ENCODE measurements at places on chromosomes 1 and 21.

DNA sequence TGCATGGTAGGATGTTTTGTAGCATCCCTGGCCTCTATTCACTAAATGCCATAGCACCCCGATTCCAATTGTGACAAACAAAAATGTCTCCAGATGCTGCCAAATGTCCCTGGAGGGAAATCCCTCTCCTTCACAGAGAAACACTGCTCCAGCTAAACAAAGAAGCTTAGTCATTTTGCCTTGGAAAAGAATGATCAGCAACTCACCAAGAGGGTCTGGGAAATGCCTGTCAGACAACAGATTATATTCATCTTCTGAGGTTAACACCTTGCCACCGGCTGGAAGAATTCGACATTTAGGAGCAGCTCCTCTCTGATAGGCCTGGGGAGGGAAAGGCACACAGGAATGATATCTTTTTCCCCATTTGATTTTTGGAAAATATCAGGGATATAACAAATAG, 84.4 kb downstream of the NIBAN1 start:
- no peak for DNase-seq

DNA sequence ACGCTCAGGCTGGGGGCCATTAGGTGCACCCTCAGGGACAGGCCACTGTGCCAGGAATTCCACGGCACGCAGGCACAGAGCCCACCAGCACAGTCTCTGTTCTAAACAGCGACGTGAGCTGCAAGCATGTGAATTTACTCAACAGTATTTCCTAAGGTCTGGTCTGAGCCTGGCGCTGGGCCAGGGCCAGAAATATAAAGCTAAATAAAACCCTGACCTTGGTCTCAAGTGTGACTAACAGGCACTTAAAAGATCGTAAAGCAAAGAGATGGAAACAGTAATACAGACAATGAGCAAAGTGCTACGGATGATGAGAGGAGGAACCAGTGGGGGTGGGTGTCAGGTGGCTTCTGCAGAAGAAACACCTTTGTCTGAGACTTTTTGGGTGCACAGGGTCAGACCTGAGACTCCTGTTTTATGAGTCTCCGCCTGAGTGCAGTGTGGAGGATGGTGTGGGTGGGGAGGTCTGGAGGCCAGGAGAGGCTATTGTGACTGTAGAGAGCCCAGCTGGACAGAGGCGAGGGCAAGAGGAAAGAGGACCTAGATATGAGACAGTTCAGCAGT, 53.4 kb upstream of the EDN2 start:
- DNase-seq: peak; percentile 63

DNA sequence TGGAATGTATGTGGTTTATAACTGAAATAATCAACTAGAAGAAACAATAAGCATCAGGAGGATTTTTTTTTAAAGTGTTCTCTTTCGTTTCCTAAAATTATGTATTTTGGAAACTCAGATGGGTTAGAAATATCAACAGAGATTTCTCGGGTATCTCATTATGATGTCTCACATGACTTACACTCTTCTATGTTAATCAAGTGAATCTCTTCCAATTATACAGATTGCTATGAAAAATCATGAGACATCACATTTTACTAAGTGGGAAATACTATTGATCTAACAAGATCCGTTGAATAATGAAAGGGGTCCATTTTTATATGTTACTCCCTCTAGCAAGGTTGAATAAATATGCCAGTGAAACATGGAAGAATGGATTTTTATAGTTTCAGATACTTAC, 54.7 kb upstream of the NRIP1 start:
- DNase-seq: no peak

DNA sequence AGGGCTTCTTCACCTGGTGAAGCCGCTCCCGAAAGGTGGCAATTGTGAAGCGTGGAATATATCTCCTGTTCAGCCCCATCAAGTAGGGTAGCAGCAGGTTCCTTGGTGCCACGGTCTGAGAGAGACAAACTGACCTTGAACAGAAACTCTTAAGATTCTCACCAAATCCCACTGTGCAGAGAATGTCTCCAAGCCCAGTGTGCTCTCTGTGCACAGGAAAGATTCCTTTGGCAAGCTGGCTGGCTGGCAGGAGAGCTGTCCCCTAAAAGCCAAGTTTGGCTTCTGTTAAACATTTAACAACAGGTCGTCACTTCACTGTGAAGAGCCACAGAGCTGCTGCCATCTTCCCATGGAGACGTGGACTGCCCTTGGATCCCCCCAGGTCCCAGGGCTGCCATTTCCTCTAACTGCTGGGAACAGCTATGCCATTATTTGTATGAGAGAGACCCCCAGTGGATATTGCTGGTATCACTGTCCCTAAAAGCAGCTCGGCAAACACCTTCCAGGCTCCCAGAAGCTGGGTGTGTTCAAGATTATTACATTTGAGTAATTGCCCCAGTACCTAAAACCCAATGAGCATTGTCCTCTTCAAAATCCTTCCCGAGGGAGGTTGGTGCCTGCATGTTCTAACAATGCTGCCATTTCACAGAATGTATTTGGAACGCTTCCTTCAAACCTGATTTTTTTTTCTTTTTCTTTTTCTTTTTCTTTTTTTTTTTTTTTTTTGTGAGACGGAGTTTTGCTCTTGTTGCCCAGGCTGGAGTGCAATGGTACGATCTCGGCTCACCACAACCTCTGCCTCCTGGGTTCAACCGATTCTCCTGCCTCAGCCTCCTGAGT, 71.8 kb downstream of the CD58 start:
- DNase-seq: peak; percentile 69

DNA sequence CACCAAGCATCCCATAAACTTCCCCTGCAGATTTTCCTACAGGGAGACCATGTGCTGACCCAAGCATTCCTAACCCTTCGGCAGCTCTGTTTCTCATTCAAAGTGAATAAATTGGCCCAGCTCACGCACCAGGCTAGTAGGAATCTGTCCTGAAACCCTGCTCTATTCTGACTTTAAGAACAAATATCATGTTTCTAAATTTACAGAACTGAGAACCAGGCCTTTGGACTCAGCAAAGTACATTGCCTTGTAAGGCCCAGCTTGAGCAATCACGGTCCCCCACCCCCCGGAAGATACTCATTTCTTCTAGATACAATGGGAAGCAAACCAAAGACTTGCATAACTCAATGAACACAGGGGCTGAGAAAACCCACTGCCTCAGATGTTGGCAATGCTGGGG, 160.1 kb upstream of the NFIA start:
- DNase-seq: peak; percentile 87

- no peak for DNase-seq
Observed at GRCh38 chr1:208842451-208842850, 598.3 kb upstream of the PLXNA2 start.

GRCh38 chr1:8722366-8722765, 95.1 kb downstream of the RERE start:
- DNase-seq: no peak

GRCh38 chr1:205324781-205325180, 3.2 kb upstream of the NUAK2 start:
- peak; percentile 68 for DNase-seq

GRCh38 chr1:204623894-204624361, 61.6 kb downstream of the LRRN2 start:
- peak; percentile 46 for DNase-seq

- DNase-seq: no peak
Observed at GRCh38 chr1:192949783-192950182, 109.4 kb downstream of the UCHL5 start.

GRCh38 chr1:37593726-37594125, 2.0 kb downstream of the GNL2 start:
- no peak for DNase-seq

- DNase-seq: no peak
Observed at GRCh38 chr21:35120631-35121180, 71.6 kb upstream of the RUNX1 start.

- DNase-seq: no peak
Observed at GRCh38 chr1:200938955-200939354, 44.3 kb downstream of the INAVA start.

DNA sequence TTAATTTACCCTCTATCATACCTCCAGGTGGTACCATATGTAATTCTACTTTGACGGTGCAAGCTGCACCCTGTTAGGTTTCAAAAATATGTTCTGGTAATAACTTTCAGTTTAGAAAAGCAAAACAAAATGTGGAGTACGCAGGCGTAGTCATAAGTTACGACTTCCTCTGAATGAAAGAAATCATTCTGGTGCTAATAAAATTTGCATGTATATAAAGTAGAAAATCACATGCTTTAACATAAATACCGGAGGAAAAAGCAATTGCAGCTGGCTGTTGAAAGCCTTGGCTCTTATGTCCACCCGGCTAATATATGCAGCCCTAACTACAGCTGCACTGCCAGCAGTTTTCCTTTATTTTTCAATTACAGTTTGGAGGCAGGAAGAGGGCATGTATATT, 65.2 kb upstream of the TMPRSS15 start:
- no peak for DNase-seq

DNA sequence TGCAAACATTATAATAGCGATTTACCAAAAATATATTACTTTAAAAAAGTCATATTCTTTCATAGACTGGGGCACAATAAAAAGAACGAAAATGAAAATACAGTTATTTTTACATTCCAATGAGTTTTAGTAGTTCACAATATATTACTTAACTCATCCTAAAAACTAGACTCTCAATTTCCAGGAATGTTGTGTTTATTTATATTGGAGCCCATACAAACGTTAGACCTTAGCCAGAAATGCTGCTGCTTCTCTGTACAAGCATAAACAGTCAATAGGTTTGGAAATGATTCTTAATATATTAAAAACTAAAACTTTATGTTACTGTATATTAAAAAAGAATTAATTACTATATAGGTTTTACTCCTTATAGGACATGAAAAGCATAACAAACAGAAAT, 302.3 kb downstream of the BRINP3 start:
- no peak for DNase-seq

- no peak for DNase-seq
Observed at GRCh38 chr1:226308166-226308722, 720 bp downstream of the LIN9 start.

- DNase-seq: no peak
Observed at GRCh38 chr1:7633506-7634245, 137.4 kb upstream of the VAMP3 start.

DNA sequence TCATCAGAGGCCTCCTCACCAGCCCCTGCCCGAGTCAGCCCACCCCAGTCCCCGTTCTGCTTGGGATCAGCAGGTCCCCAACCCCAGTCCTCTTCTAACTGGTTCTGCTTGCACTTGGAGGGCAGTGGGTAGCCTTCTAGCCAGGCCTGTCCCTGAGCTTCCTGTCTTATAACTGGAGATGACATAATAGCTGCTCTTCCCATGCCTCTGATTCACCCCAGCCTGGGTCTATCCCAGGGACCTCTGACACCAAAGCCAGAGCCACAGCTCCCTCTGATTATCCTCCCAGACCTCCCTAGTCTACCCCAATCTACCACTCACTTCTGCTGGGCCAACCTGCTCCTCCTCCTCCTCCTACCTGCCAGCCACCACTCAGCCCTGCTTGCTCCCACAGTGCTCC, 31.4 kb downstream of the IQGAP3 start:
- no peak for DNase-seq

DNA sequence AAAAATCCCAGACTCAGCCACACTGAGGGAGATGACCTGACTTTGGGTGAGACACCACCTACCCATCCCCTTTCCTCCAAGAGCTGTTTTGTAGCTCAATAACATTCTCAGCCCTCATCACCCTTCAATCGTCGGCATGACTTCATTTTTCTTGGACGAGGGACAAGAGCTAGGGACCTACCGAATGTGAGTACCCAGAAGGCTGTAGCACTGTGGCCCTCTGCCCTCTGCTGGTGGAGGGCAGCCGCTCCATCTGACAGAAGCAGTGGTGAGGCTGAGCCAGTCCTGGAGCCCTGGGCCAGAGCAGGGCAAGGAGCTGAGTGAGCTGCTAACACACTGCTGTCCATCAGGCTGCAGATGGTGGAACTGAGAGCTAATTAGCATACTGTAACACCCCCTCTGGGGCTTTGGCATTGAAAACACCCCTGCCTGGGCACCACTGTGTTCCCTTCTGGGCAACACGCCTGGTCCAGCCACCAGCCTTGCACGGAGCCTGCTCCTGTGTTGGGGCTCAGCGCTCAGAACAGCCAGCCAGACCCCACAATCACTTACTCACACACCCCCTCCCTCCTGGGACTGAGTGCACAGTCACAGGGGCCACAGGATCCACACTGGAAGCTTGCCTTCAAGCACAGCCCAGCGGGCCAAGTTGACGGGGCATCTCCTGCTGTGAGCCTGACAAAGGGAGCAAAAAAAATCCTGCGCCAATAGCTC, 18.3 kb upstream of the ALPL start:
- no peak for DNase-seq

DNA sequence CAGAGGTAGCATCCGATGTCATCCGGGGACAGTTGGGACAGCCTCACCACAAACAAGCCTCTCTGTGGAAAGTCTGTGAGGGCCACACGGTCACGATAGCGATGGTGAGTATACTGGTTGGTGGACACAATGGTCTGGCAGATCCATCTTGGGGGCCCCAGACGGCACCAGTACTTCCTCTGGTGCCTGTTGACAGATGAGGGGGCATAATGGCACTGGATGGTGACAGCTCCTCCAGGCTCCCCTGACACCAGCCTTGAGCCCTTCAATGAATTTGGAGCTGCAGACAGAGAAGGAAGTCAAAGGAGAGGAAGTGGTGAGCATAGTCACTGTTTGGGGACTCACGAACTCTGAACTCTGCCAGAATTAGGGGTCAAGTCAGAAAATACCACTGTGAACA, 8.0 kb downstream of the FCAMR start:
- no peak for DNase-seq

GRCh38 chr1:179340918-179341317, 24.9 kb upstream of the AXDND1 start:
- DNase-seq: no peak

DNA sequence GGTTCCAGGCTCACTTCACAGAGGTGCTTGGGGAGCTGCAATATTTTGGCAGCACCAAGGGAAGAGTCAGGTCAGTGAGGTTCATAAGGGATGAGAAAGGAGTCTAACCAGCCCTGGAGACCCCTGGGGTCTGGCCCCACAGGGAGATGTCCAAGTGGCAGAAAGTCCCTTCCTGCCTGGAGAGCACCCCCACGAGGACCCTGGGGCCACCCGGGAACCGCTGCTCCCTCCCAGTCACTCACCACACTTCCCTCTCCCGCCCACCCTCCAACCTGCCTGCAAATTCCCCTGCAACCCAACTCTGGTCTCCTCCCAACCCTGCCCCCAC, 6.5 kb upstream of the ITGB2 start:
- DNase-seq: no peak

DNA sequence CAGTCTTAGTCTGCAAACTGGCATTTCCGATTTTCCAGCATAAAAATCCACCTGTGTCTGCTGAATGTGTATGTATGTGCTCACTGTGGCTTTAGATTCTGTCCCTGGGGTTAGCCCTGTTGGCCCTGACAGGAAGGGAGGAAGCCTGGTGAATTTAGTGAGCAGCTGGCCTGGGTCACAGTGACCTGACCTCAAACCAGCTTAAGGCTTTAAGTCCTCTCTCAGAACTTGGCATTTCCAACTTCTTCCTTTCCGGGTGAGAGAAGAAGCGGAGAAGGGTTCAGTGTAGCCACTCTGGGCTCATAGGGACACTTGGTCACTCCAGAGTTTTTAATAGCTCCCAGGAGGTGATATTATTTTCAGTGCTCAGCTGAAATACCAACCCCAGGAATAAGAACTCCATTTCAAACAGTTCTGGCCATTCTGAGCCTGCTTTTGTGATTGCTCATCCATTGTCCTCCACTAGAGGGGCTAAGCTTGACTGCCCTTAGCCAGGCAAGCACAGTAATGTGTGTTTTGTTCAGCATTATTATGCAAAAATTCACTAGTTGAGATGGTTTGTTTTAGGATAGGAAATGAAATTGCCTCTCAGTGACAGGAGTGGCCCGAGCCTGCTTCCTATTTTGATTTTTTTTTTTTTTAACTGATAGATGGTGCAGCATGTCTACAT, 2.5 kb upstream of the OLFML3 start:
- no peak for DNase-seq
